Central memory CD4-positive, alpha-beta T cell (primary cell): ENCODE measurements at places on chromosomes 7 and 10.

DNA sequence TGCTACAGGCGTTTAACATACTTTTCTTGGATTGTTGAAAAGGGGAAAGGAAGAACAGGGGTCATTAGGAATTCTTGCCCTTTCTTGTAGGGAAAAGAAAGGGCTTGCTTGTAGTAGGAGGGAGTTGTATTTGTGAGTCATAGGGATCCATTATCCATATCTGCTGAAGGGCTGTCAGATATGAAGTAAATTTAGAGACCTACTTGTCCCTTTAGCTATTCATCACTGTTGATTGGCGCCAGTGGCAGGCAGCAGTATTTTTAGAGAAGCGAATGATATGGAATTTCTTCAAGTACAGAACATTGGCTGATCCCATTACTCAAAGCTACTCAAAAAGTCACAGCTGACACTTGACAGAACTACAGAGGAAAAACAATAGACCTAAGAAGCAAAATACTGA, 97.7 kb downstream of the CELF2 start:
- DNase-seq = no peak

GRCh38 chr7:7212612-7213011, 30.3 kb downstream of the C1GALT1 start:
- no peak for DNase-seq

DNA sequence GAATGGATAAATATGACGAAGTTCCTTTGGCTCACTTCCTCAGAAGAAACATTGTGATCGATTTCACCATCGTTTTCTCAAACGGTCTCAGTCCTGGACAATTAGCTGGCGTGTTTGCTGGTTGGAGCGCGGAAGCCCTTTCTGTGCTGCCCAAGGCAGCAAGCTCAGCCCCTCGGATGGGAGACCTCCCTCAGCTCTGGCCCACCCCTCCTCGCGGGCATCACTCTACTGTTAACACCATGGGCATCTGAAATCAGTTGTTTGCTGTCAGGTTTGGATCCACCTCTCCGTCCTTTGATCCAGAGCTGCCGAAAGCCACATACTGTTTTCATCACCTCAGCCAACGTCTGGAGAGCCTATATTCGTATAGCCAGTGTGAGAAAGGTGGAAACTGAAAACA, 68.2 kb downstream of the C10orf143 start:
- DNase-seq = no peak

- no peak for DNase-seq
These were observed 189.1 kb downstream of the LRRTM3 start for GRCh38 chr10:67114945-67115344.

DNA sequence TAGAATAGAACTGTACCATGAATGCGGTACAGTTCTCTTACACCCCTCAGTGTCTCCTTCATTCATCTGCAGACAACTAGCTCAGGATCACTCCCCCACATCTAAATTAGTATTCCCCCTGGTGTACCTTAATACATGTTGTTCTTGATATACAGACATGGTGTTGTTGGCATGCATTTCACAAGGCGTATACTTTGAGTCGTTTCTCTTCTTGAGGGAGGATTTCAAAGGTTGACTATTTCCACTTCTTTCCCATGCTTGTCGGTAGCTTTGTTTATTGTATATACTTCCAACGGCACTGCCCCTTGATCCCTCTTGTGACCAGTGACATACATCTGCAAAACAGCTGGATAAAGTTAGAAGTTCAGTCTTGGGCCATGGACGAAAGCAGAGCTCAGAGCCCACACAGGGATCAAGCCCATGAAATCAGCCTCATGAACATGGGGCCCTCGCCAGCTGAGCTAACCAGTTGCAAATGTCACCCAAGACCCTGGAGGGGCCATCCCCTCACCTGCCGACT, 8.6 kb downstream of the CPA4 start:
- DNase-seq = no peak

- no peak for DNase-seq
These were observed 528.9 kb downstream of the PARD3 start for GRCh38 chr10:34286136-34286739.

GRCh38 chr10:31635009-31635408, 293.6 kb downstream of the ARHGAP12 start:
- no peak for DNase-seq

GRCh38 chr10:100827819-100828737, 82.7 kb downstream of the PAX2 start:
- no peak for DNase-seq
